Right ventricle myocardium inferior (tissue), 1 donor: ENCODE measurements at places on chromosomes 3 and 15. TPM values are rescaled to one million over a fixed set of nuclear protein-coding genes. Genes with fewer than 3 reads are reported as not detected.

DNA sequence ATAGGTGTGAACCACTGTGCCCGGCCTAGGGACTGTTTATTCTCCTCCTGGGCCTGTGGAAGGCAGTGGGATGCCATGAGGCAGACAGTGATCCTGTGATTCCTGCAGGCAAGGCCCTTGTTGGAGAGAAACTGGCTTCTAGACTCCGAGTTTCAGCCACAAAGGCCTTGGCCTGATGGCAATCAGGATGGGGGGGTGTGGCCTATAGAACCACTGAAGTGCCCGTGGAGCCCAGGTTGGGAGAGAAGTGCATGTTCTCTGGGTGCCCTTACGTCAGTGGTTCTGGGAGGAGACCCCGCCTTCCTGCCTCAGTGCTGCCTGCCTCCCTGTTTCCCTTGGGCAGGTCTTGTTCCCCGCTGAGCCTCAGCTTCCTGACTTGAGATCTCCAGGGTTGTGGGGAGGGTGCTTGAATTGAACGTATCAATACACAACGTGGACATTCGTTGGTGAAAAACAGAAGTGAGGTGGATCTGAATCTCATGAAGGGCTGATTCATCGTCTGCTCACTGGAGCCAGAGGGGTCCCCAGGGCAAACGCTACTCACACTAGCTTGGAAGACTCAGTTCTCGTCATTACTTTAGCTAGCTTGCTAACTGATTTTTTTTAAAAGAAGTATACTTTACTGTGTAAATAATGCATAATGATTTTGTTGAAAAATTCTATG, 31.8 kb downstream of the IRAK2 start:
- no peak for DNase-seq

MESP1 gene
- total RNA-seq: 7.4 TPM

MINAR1 gene
- total RNA-seq: 0.05 TPM

DNA sequence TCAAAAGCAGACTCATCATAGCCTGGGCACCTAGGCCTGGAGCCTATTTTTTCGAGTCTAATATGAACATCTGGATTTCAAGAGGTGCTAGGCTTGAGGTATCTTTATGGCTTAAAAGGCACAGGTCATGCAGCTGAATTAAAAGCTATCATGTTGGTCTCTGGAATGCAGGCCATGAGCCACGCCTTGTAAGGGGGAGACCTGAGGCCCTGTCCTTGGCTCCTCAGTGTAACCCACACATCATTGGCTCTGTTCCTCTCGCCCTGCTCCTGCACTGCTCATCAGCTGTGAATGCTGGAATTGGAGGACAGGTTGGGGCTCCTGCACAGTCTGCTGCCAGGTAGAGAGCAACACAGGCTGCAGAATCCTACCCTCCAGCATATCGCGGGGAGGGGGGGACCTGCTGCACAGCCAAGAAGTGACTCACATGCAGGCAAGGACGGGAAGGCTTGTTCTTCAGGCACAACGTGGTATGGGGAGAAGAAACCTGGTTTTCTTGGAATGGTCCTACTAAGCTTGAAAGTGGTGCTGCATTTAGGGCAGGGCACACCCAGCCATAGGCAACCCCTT, 146.0 kb downstream of the CHST2 start:
- no peak for DNase-seq

SLC6A1 gene
- total RNA-seq: 0.57 TPM

GRCh38 chr3:140268610-140269009, 333.6 kb downstream of the CLSTN2 start:
- no peak for DNase-seq

- DNase-seq: no peak
Observed at GRCh38 chr3:129123314-129124060, 1.9 kb upstream of the RAB43 start.
